ENCODE measurements at places on chromosomes 1 and 21. TPM values are rescaled to one million over a fixed set of nuclear protein-coding genes. Genes with fewer than 3 reads are reported as not detected.
A peak's percentile ranks its signal among the peaks of the same experiment; 100 is the strongest.

DNA sequence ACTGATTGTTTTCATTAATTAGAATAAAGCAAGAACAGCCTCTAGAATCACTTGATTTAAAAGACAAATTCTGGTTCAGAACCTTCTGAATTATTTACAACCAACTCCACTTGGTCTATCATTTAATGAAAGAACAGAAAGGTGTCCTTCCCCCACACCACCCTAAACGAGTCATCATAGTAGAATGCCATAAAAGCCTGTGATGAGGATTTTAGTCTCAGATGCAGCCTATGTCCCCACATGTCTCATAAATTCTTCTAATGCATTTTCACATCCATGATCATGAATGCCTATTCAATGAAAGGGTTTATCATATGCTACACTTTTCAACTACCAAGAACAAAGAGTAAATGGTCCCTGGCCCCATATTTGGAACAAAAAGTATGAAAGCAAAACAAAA, 508.1 kb downstream of the DPYD start:
- peak; percentile 36 for DNase-seq

The SCP2 gene
- total RNA-seq, result 105 TPM

DNA sequence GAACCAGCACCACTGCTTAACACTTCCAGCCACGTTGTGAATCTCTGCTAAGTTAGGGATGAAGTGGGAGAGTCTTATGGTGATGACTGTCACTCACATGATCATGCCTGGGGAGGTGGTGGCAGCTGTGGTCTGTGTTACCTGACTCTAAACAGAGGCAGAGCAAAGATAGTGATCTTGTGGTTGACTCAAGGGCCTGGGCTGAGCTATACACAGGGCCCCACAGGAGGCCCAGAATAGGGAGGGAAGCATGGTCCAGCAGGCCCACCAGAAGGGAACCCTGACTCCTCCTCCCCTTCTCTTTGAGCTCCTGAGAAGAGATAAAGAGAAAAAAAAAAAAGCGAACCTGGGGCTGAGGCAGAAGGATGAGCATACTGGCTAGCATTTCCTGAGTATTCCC, 55.0 kb downstream of the PLXNA2 start:
- DNase-seq, result peak; percentile 65

- DNase-seq, result no peak
Observed at GRCh38 chr1:205066141-205066818, 18.0 kb downstream of the TMEM81 start.

DNA sequence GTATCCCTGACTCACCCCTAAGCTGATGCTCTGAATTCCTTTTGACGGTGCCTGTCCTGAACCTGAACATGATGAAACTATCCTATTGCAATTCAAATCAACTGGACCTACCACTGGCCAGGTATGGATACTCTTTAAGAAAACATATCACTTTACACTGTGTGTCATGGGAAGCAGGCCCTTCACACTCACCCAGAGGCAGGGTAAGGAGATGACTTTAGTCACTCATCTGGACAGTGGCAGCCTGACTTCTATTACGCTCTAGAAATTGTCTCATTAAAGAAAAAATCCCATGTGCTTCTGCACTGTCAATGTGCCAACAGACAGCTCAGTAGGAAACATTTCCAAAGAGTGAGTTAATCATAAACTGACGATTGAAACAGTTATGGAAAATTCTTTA, 94.3 kb downstream of the VAV3 start:
- DNase-seq, result peak; percentile 42

GRCh38 chr1:150622303-150622975, 7.0 kb downstream of the ENSA start:
- no peak for DNase-seq

The C4BPB gene
- not detected for total RNA-seq

DNA sequence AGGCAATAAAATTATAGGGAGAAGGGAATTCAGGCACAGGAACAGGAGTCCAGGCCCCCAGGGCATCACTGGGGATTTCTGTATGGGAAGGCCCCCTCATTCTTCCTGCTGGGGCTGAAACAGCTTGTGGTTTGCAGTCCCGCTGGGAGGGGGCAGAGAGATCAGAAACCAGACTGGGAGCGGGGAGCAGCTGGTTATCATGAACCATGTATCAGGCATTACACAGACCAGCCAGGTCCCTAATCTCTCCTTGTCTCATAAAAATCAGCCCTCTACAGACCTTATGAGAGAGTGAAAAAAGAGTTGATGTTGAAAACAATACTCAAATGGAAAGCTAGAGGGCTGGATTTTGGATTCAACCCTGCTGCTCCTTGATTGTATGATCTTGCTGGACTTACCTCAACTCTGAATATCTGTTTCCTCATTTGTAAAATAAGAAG, 93.4 kb upstream of the F3 start:
- DNase-seq, result no peak

DNA sequence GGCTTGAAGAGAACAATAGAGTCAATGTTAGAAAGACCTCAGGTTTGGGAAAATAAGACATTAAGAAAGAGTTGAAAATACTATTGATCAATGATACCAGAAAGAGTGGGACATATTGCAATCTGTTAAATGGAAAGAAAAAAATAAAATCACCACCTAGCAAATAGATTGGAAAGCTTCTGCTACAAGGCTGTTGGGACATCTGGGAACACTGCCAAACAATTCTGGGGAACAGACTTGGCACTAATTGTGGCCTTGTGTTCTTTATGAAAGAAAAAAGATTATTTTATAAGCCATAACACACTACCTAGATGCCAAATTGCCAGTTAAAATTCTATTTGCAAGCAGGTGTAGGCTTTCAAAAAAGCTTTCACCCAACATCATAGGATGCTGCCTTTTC, 137.8 kb downstream of the TSEN15 start:
- no peak for DNase-seq

The NEGR1 gene
- total RNA-seq, result 0.17 TPM

GRCh38 chr1:54928327-54928726, 41.3 kb upstream of the DHCR24 start:
- no peak for DNase-seq

The TLCD4 gene
- total RNA-seq, result 2.3 TPM

GRCh38 chr21:18023711-18024110, 204.6 kb upstream of the C21orf91 start:
- no peak for DNase-seq

DNA sequence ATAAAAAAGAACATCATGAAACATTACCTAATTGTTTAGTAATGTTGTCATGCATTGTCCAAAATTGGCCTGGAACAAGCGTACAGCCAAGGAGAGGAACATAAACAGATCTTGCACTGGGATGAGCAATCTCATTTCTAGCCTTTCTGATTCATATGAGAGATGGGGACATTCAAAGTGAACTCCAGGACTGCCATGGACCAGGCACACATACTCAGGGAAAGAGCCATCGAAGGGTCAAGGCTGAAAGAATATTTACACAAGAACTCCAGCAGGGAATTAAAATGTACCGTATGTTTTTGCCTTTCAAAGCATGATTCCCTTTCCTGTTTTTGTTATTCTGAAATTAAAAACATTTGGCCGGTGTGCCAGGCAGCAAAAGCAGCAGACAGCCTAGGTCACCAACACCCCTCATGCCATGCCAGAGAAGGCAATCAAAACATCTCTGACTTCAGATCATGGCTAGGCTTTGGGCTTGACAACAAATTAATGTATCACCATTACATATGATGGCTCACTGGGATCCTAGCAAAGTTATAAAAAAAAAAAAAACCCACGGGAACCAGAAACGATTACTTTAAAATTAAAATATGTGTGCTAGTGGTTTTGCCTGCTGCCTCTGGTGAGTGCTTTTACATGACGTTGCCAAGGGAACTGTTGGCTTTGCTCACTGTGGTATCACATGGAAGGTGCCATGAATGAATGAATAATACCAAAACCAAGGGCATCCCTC, 159.8 kb downstream of the TGFBR3 start:
- DNase-seq, result no peak

DNA sequence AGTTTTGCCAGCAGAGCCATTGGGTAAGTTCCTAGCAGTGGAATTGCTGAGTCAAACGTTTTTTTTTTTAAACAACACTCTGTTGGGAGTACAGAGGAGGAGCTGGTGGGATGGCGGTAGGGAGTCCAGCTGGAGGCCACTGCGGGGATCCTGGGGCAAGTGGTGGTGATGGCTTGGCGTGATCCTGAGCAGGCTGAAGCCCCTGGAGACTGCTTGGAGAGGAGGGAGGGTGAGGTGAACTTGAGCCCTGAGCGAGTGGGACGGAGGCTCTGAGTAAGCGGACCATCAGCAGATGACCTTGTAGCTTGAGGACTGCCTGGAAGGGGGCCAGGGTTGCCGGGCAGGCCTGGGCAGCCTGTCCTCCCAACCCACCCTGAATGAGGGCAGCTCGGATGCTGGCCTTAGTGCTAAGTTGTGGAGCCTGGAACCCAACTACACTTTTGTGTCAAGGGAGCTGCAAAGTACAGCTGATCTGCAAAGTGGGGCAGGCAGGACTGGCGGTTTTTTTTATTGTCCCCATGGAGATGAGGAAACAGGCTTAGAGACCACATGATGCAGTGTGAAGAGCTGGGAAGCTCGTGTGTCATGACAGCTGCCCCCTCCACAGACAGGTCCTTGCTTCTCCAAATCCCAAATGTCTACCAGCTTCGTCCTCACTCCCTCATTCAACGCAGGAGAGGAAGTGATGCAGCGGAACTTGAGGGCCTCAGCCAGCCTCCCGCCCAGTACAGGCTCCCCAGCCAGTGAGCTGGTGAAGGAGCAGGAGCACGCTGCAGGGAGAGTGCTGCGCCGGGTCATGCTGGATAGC, 20.2 kb downstream of the MRPL37 start:
- DNase-seq, result no peak

The CD1B gene
- not detected for total RNA-seq

GRCh38 chr1:16438516-16438915, 1.3 kb upstream of the SPATA21 start:
- DNase-seq, result no peak

DNA sequence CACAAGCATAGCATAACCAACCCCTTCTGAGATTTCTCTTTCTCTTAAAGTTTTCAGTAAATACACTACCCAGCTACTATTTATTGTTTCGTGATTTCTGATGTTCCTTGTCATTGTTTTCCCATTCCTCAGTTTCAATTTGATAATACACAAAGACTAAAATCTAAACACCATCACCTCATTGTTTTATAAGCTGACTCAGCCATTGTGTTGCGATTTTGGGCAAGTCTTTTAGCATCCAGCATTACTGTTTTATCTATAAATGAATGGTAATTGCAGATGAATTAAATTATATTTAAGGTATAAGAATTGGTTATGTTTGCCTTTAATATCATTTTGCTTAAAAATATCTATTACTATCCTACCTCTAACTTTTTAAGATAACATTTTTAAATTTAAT, 1308.5 kb downstream of the PLA2G4A start:
- DNase-seq, result no peak

DNA sequence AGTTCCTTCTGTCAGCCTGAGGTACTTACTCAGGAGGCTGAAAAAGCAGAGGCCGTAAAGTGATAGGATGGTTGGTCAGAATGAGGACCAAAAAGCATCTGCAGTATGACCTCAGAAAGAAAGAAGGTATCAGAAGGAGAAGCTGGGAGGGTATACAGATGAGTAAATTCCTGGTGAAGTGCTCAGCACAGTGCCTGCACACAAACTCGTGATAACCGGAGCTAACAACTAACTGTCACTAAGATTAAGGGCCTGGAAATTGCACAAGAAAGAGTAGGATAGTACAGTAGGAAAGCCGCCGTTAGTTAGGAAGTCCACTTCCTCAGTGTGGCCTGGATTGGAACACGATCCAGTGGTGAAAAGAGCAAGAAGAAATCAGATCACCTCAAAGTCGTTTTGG, 62.6 kb downstream of the VPS26C start:
- no peak for DNase-seq

DNA sequence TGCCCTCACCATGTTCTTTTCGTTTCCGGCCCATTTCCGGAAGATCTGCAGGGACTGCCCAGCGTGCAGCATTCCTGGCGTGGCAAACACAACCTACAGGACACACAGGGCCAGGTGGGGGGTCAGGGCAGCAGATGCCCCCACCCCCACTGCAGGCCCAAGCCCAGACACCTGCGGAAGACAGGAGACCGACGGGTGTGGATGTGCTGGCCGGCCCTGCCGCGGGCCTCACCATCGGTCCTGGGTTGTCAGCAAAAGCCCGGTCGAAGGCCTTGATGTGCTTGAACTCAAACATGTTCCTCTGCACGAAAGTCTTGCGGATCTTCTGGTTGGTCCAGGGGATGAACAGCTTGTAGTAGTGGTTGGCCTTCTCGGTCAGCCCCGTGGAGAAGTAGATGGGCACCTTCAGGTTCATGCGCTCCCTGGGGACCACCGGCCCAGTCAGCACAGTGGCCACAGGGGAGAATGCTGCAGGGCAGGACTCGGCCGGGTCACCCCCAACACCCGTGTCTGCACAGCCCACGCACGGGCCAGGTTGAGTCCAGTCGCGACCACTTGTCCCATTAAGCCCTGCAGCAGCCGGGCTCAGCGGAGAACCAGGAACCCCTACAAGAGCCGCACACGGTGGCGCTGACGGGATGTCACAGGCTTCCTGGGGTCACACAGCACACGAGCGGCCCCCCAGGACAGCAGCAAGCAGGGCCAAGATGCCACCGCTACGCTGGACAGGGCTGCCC, 5.3 kb downstream of the PUSL1 start:
- no peak for DNase-seq

The KCND3 gene
- 3.3 TPM for total RNA-seq

GRCh38 chr1:28867850-28868249, 46.5 kb upstream of the EPB41 start:
- DNase-seq, result no peak

The DSCAM gene
- 8.1 TPM for total RNA-seq
